Progenitor cell of endocrine pancreas (in vitro differentiated cells): ENCODE measurements at places on chromosomes 11 and 22. TPM values are rescaled to one million over a fixed set of nuclear protein-coding genes. Genes with fewer than 3 reads are reported as not detected.

The CCDC73 gene
- not detected in 2 replicates for total RNA-seq

The EFCAB6 gene
- 7.0 and 8.6 TPM in 2 replicates for total RNA-seq

GRCh38 chr11:130526846-130527245 is 78.4 kb downstream of the ADAMTS15 start:
- no peak for DNase-seq

GRCh38 chr22:21977814-21978213 is 4.8 kb downstream of the TOP3B start:
- no peak for DNase-seq

- DNase-seq, result no peak
These were observed 23.5 kb upstream of the CRYBB3 start for GRCh38 chr22:25176175-25176574.

DNA sequence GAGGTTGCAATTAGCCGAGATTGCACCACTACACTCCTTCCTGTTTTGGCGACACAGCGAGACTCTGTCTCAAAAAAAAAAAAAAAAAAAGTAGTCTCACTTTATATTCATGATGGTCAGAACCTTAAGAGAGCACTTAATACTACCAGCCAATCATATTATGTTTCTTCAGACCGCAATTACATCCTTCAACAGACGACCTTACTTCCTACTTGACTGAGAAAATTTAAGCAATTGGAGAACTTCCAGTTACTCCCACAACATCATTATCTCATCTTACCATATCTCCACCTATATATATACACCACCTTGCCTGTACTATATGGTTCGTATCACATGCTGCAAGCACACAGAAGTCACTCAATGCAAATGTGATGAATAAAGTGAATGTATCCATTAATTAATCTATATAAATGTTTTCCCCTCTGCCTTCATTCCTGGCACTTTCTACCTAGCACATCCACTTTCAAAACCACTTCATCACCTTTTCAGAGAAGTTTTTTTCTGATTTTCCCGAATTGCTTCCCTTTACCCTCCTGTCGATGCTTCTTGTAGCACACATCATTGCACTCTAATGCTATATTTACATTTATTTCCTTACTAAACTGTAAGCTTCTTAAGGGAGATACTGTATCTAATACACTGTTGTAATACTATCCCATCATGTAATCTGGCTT is 13.8 kb downstream of the ATP5MG start:
- DNase-seq, result no peak
